ENCODE measurements at places on chromosomes 6 and 20.

- no peak for DNase-seq
- H3K36me3 ChIP-seq = no peaks in the 10 kb centered on the region
- H3K4me1 ChIP-seq = peaks cover 9% of the 10 kb centered on the region
- H3K4me3 ChIP-seq = no peak overlapping the region
These were observed 4.6 kb upstream of the CGA start for GRCh38 chr6:87099472-87099871.

DNA sequence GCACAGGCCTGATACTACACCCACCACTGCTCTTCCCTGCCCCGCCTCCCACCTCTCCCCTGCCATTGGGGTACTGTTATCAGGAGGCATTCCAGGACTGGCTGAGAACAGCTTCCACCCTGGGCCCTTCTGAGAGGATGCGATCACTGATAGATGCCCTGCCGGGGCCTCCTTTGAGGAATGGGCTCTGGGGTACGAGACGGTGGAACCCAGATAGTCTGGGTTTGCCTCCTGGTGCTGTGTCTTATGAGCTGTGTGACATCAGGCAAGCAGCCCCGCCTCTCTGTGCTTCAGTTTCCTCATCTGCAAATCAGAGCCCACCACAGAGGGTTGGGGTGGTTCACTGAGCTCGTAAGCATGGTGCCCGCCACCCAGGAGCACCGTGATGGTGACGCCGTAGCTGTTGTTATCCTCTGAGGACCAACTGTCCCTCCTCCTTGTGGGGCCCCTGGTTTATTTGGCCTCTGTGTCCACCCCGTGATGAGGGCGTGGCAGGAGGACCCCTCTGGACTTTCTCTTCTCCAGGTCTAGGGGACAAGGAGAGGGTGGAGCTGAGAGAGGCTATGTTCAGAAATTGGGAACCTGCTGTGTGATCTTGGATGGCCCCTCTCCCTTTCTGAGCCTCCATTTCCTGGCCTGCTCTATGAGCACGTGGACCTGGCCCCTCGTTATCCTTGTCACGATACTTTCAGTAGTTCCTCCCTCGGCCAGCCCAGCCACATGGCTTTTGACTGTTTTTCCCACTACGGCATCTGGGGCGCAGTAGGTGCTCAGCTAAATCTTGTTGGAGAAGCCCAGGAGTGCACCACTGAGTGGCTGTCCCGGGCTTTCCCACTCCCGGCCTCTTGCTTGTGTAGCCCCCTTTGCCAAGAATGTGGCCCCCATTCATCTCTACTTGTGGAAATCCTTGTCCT is 18.3 kb downstream of the SRC start:
- H3K27ac ChIP-seq = peak overlapping the region; percentile 38
- no peaks in the 10 kb centered on the region for H3K27me3 ChIP-seq
- DNase-seq = no peak
- peaks cover 12% of the 10 kb centered on the region for H3K4me1 ChIP-seq

DNA sequence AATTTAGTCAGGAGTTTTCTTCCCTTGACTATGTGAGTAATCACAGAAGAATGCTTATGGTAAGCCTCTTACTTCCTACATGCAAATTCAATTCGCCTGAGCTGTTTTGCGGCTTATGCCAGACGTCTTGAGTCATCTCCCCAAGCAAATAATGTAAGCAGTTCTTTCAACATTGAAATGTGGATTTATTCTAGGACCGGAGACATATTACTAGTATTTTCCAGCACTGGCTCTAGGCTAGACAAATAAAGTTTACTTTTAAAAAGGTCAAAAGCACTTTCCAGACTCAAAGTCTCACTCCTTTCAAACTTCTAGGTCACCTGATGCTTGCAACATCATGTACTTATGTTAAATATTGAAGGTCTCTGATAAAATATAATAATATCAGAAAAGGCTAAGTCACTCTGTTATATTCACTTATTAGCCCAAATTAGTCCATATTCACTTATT is 38.1 kb upstream of the NOX3 start:
- H3K36me3 ChIP-seq = no peaks in the 10 kb centered on the region
- H3K4me1 ChIP-seq = peaks cover 24% of the 10 kb centered on the region
- no peak overlapping the region for H3K4me3 ChIP-seq
- peak overlapping the region; percentile 11 for H3K27ac ChIP-seq
- peak; percentile 48 for DNase-seq

GRCh38 chr6:119848696-119849095 is 499.1 kb upstream of the MAN1A1 start:
- H3K4me3 ChIP-seq = no peak overlapping the region
- H3K4me1 ChIP-seq = no peaks in the 10 kb centered on the region
- no peak overlapping the region for H3K27ac ChIP-seq
- H3K36me3 ChIP-seq = no peaks in the 10 kb centered on the region

DNA sequence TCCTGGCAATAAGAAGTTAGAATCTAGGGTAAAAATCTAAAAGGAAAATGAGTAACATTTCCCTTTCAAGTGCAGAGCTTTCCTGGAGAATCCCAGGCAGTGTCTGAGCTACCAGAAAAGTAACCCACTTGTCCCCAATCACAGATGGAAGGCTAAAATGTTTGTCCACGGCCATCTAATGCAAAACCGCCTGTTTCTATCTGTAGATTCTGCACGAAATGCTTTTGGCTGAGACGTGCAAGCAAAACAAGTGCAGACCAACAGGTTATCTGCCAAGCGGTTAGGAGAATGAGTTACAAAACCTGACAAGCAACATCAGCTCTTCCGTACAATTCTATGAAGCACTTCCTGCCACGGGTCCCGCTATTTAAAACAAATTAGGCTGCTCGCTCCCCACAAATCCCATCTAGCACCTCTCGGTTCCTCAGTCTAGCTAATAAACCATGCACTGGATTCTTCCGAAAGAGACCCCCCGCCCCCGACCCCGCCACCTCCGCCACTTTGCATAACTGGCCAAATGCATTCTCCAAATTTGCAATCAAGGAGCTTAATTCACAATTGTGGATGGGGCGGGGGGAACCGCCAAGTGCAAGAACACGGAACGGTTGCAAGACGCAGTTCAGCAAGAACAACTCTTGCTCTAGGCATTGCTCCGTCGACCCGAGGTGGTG is 1.4 kb downstream of the ELOVL5 start:
- H3K27ac ChIP-seq = peak overlapping the region; percentile 86
- H3K4me3 ChIP-seq = peak overlapping the region; percentile 91
- H3K36me3 ChIP-seq = no peaks in the 10 kb centered on the region
- no peaks in the 10 kb centered on the region for H3K27me3 ChIP-seq
- DNase-seq = no peak

DNA sequence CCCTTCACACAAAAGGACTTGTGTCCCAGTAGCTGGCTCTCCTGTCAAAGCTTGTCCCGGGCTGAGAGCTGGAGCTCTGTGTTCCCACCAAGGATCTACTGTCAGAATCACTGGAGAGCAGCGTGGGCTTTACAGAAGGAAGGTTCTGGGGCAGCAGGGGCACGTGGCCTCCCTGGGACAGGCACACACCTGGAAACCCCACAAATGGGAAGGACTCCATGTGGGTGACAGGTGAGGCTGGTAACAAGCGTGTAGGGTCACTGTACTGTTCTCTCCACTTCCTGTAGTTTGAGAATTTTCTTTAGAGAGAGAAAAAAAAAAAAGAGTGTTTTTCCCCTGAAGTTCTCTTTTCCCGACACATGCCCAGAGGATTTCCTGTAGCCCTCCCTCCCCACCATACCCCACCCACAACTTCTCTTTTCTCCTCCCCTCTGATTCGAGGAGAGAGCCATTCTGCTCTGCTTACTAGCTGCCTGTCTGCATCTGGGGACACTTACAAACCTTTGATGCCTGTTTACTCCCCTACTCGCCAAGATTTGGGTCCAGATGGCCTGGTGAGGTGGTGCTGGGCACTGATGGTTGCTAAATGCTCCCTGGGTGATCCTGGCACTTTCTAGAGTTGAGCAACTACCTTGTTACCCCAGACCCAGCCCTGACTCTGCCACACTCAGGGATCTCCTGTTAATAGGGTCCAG is 84.1 kb upstream of the SIRPA start:
- H3K27me3 ChIP-seq = no peaks in the 10 kb centered on the region
- H3K27ac ChIP-seq = no peak overlapping the region
- H3K4me3 ChIP-seq = no peak overlapping the region
- DNase-seq = no peak
- no peaks in the 10 kb centered on the region for H3K4me1 ChIP-seq
- H3K36me3 ChIP-seq = no peaks in the 10 kb centered on the region

DNA sequence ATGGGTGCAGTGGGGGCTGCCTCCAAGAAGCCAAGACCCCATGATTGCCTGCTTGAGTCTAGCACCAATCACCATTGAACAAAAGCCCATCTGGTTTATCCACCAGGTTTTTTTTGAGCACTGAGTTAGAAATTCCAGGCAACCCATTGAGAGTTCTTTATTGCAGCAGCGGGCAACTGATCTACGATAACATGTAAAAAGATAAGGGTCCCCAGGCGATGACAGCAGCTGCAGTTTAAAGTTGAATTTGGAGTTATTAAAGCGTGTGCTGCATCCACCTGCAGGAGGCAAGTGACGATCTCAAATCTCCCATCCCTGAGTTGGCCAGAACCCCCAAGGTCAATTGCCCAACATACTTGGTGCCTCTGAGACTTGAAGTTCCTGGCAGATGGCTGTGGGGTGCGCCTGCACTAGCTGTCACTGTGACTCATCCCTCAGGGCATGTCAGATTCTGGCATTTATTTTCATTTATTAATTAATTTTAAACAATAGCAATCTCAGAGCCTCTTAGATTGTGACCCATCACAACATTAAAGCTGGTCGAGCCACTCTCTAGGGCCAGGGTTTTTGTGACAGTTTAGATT is 290.4 kb upstream of the SULF2 start:
- no peak for DNase-seq
- H3K36me3 ChIP-seq = no peaks in the 10 kb centered on the region
- no peak overlapping the region for H3K4me3 ChIP-seq

- H3K4me1 ChIP-seq = no peaks in the 10 kb centered on the region
- H3K27ac ChIP-seq = no peak overlapping the region
- no peaks in the 10 kb centered on the region for H3K36me3 ChIP-seq
- no peak for DNase-seq
- H3K27me3 ChIP-seq = no peaks in the 10 kb centered on the region
These were observed 10.9 kb downstream of the IL20RA start for GRCh38 chr6:137033828-137034227.

- H3K27me3 ChIP-seq = no peaks in the 10 kb centered on the region
- no peaks in the 10 kb centered on the region for H3K36me3 ChIP-seq
- no peak overlapping the region for H3K27ac ChIP-seq
- no peak for DNase-seq
- H3K4me3 ChIP-seq = no peak overlapping the region
These were observed 324.4 kb downstream of the CENPW start for GRCh38 chr6:126664271-126664670.

GRCh38 chr6:111727041-111727440 is 121.4 kb upstream of the TRAF3IP2 start:
- DNase-seq = no peak
- H3K36me3 ChIP-seq = no peaks in the 10 kb centered on the region
- H3K4me3 ChIP-seq = no peak overlapping the region
- no peaks in the 10 kb centered on the region for H3K27me3 ChIP-seq

DNA sequence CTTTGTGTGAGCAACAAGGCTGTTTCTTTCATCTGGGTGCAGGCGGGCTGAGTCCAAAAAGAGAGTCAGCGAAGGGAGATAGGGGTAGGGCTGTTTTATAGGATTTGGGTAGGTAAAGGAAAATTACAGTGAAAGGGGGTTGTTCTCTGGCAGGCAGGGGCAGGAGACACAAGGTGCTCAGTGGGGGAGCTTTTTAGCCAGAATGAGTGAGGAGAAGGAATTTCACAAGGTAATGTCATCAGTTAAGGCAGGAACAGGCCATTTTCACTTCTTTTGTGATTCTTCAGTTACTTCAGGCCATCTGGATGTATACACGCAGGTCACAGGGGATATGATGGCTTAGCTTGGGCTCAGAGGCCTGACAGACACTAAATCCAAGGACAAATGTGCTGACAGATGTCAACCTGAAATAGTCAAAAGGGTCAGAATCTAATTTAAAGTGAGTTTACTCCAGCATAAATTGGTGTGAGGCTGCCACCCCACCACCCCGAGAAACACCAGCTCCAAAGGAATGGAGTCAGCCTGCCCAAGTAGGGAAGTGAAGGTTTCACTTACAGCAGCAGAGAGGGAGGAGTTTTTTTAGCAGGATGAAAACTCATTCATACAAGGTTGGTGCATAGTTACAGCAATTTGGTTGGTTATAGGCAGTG is 560.0 kb upstream of the CDH4 start:
- H3K4me3 ChIP-seq = no peak overlapping the region
- DNase-seq = no peak
- no peak overlapping the region for H3K27ac ChIP-seq
- no peaks in the 10 kb centered on the region for H3K27me3 ChIP-seq
- no peaks in the 10 kb centered on the region for H3K36me3 ChIP-seq

GRCh38 chr6:82144852-82145340 is 102.6 kb downstream of the IBTK start:
- peaks cover 34% of the 10 kb centered on the region for H3K4me1 ChIP-seq
- peak overlapping the region; percentile 90 for H3K27ac ChIP-seq
- no peak overlapping the region for H3K4me3 ChIP-seq
- H3K36me3 ChIP-seq = no peaks in the 10 kb centered on the region
- DNase-seq = peak; percentile 53
- H3K27me3 ChIP-seq = no peaks in the 10 kb centered on the region
